ENCODE measurements at places on chromosomes 5 and 9.

DNA sequence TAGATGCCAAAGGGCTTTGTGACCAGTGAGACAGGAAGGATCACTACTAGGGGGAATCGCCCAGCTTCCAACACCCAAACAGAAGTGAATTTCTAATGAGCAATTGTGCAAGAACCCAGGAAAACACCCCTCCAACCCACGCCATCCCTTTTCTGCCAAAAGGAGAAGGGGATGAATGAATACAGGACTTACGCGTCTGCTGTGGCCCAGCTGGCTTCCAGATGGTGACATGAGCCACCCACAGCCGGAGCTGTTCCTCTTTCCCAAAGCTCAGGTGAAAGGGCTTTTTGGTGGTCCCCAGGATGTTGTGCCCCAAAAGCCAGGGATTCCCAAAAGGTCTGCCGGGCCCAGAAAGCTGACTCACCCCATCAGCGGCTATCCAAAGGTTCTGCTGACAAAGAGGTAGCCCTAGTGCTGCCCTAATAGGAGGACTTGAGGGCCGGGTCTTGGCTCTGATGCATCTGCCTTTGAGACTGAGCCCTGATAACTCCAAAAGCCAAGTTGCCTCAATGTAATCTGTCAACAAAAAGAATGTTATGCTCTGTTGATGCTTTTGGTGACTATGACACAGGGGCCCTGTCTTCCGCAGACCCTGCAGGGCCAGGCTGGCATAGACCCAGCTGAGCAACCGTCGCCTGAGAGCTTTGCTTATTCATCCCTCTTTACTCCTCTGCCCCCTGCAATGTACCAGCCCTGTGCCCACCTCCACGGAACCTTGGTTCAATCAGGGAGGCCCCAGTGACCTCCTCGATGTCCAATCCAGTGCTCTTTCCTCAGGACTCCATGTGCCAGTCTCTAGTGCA, 14.5 kb downstream of the GSN start:
- DNase-seq: peak; percentile 50

DNA sequence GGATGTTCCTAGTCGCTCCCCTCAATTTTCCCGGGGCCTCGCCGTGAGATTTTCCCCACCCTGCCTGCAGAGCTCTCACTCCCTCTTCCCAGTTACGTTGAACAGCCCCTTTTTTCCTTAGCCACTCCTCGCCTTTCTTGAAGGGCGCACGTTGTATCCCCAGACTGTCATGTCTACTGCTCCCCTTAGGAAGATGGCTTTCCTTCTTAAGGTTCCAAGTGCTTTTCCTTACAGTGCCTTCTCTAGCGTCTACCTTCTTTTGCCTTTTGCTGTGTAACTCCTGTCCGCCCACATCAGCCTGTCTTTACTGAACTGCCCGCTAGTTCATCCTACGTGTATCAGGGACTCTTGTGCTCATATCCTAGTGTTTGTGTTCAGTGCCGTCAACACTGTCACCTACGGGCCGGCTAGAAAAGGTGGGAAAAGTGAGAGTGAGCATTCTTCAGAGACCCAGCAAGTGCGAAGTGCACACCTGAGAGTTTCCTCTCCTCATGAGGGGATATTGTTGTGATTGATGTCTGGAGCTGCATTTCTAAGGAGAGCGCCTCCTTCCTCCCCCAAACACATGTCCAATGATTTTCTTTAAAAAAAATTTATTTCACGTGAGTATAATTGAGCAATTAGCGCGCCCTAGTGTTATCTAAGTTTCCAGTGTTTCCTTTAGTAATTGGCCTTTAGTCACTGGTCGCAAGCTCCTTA, 764 bp downstream of the CAMLG start:
- peak; percentile 32 for DNase-seq

GRCh38 chr5:5159282-5160103, 19.4 kb downstream of the ADAMTS16 start:
- DNase-seq: no peak

- DNase-seq: peak; percentile 40
These were observed 1.1 kb downstream of the CFAP77 start for GRCh38 chr9:132411091-132411508.

DNA sequence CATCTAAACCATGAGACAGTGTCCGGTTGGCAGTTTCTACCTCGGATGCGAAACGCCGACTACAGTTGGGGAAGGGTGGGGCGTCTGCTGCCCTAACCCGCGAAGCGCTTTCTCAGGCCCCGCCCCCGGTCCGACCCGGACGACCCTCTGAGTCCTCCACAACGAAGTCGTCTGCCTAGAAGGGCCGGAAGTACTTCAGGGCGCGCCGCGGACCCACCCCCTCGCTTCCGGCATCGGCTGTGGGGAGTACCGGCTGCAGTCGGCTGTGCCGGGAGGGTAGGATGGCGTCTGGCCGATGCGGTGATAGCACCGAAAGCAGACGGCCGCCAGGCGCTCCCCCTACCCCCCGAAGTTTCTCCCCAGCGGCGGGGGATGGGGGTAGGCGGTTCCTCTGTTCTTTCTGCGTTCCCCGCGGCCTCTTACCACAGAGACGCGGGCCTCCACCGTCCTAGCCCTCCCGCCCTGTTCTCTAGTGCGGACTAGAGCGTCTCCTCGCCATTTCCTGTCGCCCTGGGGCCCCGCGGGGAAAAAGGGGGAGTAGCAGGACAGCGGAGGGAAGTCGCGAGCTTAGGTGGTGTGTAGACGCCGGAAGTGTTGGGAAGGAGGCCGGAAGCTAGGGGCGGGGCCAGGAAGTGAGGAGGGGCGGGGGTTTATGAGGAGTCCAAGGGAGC, at the start of gene TRIM41:
Gene TRIM41, plus strand, starts transcription at position 224 of the 671 bp plus-strand sequence. CDS start 719 bp downstream, outside the sequence.
- DNase-seq: peak; percentile 100

DNA sequence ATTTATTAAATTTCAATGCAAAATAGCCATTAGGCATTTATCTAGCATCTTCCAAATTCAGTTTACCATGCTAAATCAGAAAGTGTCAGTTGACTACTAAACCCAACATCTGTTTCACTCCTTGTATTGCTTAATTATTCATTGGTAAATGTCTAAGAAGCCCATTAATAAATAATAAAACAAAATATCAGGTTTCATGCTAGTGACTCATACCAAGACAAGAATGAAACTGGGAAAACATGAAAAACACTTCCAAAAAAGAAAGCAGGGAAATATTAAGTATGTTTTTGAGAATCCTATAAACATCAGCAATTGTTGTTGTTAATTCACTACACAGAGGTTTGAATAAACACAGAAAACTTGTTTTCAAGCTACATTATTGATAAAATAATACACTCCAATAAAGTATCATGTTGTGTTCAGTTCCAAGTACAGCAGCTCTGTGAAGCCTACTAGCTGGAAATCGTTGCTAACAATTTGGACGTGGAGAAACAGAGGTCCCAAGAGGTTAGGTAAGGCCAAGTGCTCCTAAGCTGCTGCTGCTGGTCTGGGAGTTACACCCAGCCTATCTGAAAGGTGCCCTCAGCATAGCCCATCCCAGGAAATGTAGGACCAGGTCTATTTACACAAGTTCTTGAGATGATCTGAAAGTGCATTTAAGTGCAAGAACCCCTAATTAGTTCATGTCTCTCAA, 78.8 kb downstream of the GNAQ start:
- no peak for DNase-seq

All from left colon (tissue), 2 donors.